Kidney glomerular epithelial cell (primary cell): ENCODE measurements at places on chromosomes 2 and 18.
A peak's percentile ranks its signal among the peaks of the same experiment; 100 is the strongest.

DNA sequence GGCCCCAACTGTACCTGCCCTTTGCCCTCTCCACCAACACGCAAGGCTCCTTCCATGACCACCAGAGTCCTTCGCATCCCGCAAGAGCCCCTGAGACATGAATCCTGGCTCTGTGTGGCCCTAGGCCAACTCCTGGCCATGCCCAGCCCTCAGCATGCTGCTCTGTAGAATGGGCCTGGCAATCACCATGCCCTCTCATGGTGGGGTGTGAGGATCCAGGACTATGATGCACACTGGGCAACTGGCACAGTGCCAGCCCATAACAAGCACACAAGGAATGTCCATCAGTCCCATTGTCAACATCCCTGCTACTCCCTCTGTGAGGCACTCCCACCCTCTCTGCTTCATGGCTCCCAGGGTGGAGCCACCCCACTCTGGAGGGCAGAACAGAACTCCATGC, 44.7 kb downstream of the FER1L5 start:
- DNase-seq = no peak

DNA sequence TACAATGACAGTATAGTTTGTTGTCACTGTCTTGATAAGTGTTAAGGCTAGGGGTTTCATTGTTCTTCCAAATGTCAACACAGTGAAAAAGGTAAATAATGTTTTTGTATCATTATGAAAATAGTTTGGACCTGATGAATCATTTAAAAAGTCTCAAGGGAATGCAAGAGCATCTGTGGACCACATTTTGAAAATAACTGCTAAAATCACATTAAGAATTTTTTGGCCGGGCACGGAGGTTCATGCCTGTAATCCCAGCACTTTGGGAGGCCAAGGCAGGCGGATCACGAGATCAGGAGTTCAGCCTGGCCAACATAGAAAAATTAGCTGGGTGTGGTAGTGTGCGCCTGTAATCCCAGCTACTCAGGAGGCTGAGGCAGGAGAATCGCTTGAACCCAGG, 10.3 kb downstream of the SCN1A start:
- DNase-seq = no peak

GRCh38 chr2:71619230-71619741, 165.9 kb downstream of the DYSF start:
- no peak for DNase-seq

- no peak for DNase-seq
These were observed 156.3 kb upstream of the MSH6 start for GRCh38 chr2:47626664-47627063.

DNA sequence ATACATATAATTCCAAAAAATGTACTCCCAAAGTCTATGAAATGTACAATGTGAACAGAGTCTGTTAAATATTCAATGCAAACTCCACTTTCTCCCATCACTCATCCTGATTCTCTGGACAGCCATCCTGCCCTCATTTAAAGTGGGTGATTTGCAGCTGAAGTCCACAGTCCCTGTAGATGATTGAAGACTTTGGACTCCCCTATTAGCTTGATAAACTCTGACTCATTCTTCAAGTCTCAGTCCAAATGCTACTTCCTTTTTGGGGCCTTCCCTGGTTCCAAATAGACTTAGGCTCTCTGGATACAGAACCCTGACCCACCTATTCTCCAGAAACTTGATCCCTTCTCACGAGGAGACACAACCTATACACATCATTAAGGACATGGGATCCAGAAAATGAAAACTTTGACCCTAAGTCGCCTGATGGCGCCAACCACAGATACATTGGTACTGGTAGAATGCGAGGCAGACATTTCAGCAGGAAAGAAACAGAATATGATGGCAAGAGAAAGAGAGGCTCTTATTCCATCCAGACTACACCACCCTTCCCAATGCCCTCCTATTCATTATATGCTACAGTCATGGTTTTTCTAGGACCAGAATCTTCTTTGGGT, 122.7 kb downstream of the VIT start:
- no peak for DNase-seq

DNA sequence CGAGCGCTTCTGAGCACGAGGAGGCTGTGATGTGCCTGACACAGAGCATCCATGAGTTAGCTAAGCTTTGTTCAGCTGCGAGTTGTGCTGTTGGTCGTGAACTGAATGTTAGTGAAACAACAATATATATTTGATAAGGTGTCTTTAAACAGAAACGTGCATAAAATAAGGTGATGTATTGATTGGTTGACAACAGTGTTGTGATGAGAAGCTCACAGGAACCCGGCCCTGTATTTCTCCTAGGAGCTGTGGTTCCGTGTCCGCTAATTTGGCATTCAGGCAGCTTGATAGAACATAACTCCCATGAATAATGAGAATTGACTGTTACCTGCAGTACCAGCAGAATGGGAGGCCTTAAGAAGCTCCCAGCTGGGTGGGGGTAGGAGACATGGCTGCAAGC, 146.4 kb upstream of the MYCN start:
- DNase-seq = no peak

DNA sequence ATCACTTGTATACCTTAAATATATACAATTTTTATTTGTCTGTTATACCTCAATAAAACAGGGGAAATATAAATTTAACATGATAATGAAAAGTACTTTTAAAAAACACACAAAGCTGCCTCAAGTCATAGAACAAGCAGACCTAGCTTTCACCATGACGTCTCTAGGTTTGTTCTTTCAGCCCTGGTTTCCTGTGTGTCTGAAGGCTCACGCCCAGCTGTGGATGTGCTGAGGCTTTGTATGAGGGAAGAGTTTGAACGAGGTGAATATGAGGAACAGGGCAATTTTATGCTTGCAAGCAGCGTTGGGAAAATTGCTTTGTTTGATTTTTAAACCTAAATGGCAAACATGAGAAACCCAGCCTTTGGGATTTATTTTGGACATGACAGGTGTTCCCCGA, 15.3 kb downstream of the SH3RF3 start:
- no peak for DNase-seq

DNA sequence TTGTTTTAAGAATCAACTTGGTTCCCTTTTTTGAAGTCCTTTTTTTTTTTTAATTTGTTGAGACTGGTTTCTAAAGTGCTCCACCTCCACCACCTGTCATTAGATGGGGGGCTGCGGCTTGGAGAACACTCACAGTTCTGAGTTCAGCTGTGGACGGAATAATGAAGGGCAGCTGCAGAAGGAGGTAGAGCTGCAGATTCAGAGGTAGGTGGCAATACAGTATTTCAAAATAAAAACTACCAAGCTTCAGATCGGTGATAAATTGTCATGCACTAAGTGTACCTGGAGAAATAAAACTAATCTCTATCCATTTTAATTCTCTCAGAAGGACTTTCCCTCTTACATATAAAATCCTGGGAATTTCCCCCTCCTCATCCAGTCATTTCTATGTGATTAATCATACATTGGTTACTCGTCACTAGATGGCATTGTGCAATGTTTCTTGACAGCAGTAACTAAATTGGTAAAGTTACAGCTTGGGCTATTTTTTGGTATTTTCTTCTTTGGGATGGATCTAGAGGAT, 81.1 kb upstream of the SLC39A10 start:
- DNase-seq = peak; percentile 87

DNA sequence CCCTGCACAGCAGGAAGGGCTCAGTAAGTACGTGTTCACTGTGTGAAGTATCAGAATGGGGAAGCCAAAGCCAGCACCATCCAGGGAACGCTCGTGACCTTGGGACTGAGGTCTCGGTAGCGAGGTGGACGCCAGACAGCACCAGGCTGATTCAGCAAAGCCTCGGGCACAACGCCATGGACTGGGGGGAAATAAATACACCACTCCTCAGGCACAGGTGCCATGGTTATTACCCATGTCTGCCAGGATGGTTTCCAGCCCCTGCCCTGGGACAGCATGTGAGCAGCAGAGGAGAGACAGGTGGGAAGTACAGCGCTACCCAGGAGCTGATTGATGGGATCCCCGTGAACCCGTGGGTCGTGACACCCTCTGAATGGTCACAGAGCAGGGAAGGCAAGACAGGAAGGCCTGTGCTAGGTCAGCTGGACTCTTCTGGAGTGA, 53.0 kb downstream of the REEP1 start:
- no peak for DNase-seq

DNA sequence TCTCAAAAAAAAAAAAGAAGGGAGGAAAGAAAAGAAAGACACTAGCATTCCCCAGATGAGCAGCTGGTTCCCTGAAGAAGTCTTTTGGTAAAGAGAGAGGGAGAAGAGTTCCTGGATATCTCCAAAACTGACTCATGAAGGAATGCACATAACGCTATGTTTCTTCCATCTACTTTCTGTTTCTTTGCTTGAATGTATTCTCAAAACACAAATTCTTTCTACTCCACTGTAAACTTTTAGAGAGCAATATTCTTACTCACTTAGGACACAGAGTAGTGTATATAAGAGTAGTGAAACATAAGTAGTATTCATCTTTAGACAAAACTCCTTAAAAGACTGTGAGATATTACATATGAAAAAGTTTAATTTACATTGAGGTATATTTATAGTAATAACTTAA, 64.2 kb downstream of the TRIP12 start:
- DNase-seq = no peak

DNA sequence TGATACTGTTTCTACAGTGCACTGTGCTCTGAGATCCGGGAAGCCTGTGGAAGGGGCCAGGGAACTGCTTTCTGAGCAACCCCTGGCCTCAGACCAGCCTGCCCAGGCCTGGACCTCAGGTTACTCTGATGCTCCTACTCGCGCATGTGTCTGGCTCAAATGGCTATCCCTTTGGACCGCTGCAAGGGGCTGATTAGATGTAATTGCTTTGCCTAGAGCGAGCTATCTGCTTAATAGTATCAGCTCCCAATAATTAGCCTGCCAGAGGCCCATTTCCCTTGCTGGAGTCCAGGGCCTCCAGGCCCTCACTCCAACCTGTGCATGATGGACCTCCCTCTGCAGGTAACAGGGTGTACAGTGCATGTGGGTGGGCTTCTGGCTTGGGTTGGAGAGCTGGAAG, 7.2 kb upstream of the KCNK3 start:
- DNase-seq = no peak

DNA sequence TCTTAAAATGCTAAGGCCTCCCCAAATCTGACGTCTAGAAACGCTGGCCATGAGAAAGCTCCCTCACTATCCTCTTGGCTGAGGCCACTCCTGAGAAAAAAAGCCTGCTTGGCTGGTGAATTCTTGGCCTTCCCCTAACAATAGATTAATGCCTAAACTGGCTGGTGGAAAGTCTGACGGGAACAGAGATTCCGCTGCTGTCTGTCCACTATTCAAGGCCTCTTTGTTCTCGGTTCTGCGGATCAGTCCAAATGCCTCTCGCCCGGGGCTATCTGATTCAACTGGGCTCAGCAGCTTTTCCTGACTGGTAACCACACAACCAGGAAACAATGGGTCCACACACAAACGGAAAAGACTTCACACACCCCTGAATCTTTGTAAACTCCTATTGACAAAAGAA, 27.2 kb downstream of the PXDN start:
- no peak for DNase-seq

GRCh38 chr2:182715121-182715891, 751 bp upstream of the DNAJC10 start:
- DNase-seq = peak; percentile 67

DNA sequence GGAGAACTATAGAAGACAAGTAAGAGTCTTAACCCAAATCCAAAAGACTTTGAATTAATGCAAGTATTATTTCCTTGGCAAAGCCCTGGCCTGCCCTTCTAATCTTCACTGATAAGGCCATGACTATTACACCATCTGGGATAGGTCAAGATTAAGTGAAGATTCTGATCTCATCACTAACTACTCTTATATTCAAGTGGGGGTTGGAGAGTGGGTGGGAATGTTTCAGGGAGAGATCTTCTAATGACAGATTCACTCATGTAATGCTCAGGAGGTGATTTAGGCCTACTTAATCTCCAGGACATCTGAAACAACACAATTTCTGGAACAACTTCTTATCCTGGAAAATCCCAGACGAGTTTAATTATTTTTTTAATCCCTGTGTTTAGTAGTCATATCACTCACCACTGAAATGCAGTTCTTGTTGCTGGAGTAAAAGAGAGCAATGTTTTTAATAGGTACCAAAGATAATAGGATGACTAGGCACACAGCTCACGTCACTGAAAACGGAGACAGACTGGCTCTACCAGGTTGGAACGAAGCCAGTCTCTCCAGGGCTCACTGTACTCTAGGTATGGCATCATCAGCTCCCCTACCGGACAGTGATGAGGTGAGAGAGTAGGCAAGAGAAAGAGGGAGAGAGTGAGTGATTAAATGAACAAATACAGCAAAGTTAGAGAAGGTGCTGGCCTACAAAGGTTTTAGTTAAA, 133.1 kb downstream of the NCKAP5 start:
- peak; percentile 97 for DNase-seq

DNA sequence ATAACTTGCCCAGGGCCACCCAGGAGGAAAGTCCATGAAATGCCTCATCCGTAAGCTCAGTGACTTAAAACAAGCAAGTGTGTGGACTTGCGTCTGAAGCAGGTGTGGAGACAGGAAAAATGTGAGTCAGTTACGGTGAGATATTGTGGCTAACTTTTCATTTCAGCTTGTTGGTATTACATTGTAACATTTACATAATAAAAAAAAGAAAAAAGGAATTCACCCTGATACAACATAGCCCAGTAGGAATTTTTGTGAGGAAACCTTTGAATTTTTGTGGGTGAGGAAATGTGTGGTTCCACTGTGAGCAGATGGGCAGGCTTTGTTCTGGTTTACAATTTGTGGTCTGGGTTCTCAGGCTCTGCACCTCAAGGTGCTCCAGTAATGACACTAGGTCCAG, 33.7 kb upstream of the LYPD6B start:
- DNase-seq = no peak

DNA sequence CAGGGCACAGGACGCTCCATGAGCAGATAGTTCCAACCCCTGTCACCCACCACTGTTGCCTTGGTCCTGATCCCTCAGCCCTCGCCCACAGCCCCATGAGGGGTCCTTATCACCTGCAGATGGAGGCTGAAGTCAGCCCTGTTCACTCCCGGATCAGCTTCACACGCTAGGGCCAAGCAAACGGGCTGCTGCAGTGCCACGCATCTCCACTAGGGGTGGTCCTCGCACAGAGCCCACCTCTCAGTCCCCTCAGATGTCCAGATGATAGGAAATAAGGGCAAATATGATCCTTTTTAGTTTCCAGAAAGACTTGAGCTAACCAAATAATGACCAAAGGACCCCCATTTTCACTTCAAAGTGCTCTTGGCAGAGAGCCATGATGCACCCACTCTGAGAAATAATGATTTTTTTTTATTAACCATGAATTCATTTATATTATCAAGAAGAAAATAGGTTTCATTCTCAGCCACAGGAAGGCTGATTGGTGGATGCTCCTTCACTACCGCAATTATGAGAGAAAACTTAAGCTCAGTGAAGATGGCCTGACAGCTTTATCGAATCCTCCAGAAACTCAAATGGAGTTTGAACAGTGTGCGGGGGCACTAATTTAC, 71.9 kb upstream of the KLHL29 start:
- no peak for DNase-seq

GRCh38 chr2:121798617-121799016, 43.2 kb downstream of the TSN start:
- no peak for DNase-seq

- no peak for DNase-seq
These were observed 19.1 kb downstream of the KCNE4 start for GRCh38 chr2:223071139-223071538.
